ENCODE measurements at places on chromosomes 1 and 21.

GRCh38 chr1:33287317-33287716, 31.0 kb downstream of the ZNF362 start:
- DNase-seq, result no peak

DNA sequence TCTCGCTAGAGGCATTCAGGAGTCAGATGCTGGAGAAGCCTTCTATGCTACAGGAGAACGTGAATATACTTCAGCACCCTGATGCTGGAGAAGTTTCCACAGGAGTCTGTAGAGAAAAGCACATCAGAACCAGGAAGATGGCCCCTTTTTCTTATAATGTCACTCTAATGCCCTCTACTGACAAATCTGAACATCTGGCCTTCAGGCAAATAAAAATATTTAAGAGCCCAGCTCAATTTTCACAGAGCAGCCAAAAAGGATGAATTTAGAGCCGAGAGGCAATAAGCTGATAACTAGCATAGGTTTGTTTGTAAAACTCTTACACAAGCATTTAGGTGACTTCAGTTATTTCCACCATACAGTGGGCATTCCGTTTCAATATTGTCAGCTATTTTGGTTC, 3.8 kb upstream of the RRP15 start:
- DNase-seq, result no peak

GRCh38 chr1:104488296-104489015, 738.8 kb downstream of the AMY1C start:
- DNase-seq, result no peak

- DNase-seq, result no peak
Measured at GRCh38 chr1:240122639-240123613, 31.2 kb downstream of the FMN2 start.

- DNase-seq, result no peak
Measured at GRCh38 chr1:164671323-164671965, 112.5 kb downstream of the PBX1 start.

DNA sequence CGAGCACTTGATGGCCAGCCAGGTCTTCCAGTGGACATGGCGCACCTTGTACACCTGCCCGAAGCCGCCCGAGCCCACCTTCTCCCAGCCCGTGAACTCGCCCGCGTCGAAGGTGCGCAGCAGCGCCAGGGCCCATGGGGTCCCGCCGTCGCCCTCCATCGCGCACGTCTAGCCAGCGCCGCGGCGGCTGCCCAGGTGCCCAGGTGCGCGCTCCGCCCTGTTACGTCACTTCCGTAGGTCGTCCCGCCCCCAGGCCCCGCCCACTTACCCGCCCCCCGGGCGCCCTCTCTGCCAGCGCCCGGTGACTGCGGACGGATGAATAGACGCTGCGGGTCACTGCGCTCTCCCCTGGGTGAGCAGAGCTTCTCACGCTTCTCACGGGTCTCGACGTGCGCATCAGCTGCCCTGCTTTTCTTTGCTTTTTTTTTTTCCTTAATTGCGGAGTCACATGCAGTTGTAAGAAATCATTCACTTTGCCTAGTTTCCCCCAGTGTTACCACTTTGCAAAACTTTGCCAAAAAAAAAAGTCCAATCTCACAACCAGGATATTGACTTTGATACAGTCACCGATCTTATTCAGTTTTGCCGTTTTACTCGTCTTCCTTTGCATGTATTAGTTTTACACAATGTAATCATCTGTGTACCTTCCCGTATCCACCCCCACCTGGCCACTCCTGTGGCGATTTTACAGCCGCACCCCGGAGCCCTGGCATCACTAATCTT, at the start of gene RIPK4:
Gene RIPK4, minus strand, starts transcription at position 170 of the 723 bp plus-strand sequence. Its CDS starts 11 bp downstream, at position 159.
- DNase-seq, result no peak

DNA sequence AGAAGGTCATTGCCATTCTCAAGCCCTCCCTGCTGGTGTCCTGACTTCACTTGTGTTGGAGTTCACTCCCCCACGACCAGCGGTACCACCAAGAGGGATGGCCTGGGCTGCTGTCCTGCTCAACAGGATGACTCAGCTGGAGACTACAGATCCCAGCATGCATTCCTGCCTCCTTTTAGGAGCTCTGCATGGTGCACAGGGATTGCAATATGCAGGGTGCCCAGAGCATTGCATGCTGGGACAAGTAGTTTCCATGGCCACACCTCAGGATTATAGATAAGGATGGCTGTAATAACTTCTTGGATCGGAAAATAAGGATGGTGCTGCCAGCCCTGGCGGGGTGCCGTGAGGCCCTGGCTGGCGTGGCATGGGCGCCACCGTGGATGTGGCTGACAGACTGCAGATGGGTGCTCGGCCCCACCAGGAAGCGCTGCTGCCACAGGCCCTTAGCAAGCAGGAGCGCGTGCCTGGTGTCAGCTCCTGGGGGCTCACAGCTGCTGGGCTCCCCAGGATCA, 150.0 kb downstream of the CASZ1 start:
- DNase-seq, result no peak
